ENCODE measurements at places on chromosomes 5 and 9. TPM values are rescaled to one million over a fixed set of nuclear protein-coding genes. Genes with fewer than 3 reads are reported as not detected.

ADAMTS16 gene
- total RNA-seq = not detected

FAM221B gene
- total RNA-seq = not detected

C9orf153 gene
- total RNA-seq = 0.40 TPM

ABLIM3 gene
- total RNA-seq = not detected

GRCh38 chr5:95872346-95873268, 50.1 kb upstream of the GLRX start:
- no peak for DNase-seq

DNA sequence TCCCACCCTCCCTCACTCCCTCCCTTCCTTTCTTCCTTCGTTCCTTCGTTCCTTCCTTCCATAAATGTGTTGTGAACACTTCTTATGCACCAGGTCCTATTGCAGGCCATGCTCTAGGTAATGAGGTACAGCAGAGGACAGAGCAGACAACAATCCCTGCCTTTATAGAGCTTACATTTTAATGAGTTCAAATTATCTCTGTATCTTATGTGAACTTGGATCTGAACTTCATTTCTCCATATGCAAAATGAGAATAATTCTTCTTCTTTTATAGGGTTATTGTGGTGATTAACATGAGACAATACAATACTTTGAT, 37.2 kb downstream of the SLC27A6 start:
- no peak for DNase-seq

GRCh38 chr9:90914868-90915483, 113.4 kb downstream of the SYK start:
- DNase-seq = peak; percentile 80

GRCh38 chr5:73674669-73675004, 48.6 kb downstream of the ARHGEF28 start:
- DNase-seq = no peak

GRCh38 chr9:79661886-79662536, 90.2 kb downstream of the TLE4 start:
- DNase-seq = no peak

GRCh38 chr5:107743373-107744000, 72.8 kb upstream of the EFNA5 start:
- DNase-seq = no peak

Data from activated CD8-positive, alpha-beta T cell treated with anti-CD3 and anti-CD28 coated beads for 36 hours (primary cell).